ENCODE measurements at places on chromosomes 11 and 22.

- DNase-seq, result no peak
These were observed 2.4 kb downstream of the CAPN1 start for GRCh38 chr11:65184146-65184545.

DNA sequence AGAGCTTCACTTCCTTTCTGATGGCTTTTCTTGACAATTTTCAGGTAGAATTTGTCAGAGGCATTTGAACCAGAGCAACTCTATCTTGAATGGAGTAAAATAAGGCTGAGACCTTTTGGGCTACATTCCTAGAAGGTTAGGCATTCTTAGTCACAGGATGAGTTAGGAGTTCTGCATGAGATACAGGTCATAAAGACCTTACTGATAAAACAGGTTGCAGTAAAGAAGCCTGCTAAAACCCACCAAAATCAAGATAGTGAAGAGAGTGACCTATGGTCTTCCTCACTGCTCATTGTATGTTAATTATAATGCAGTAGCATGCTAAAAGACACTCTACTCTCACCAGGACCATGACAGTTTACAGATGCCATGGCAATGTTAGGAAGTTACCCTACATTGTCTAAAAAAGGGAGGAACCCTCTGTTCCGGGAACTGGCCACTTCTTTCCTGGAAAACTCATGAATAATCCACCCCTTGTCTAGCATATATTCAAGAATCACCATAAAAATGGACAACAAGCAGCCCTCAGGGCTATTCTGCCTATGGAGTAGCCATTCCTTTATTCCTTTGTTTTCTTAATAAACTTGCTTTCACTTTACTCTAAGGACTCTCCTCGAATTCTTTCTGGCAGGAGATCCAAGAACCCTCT is 1519.7 kb upstream of the TENM4 start:
- no peak for DNase-seq

DNA sequence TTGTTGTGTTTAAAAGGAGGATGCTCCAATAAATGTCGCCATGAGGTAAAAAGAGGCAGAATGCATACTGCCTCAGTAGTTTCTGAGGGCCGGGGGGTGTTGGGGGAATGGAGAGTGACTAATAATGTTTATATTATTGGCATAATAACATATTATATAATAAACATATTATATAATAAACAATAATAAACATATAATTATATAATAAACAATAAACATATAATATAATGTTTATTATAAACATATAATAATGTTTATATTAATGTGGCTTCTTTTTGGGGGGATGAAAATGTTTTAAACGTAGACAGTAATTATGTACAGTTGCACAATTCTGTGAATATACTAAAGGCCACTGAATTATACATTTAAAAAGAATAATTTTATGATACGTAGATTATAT is 35.6 kb downstream of the TRIM66 start:
- DNase-seq, result no peak

DNA sequence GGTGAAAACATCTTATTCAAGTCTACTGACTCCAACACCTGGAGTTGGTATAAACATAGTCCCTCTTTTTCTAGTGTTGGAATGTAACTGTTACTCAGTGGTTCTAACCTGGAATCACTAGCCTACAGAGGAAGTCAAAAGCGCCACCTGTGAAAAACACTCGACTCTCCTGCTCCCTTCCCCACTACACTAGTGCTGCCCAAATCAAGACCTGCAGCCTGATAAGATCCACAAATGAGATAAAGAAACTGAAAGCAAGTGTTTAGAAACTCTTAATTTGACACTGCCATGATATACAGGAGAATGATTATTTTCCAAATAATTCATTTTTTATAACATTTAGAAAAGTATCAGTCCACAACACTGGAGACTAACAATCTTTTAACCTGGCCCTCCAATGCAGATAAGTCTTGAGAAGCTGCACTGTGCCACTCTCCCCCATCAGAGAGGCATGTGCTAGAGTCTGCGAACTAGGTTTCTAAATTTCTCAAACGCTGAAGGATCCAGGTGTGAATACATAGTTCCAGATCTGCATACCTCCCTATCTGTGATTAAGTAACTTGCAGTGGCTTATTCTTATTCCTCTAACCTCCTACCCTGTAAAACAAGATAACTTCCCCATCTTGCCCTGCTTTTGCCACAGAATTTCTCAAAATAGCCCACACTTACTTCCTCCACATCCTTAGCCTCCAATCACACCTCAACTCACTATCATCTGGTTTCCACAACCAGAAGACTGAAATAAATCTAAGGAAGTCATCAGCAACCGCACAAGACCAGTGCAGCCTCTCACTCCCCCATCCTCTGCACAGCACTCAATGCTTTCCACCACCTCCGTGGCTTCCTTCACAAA is 88.1 kb downstream of the RRAS2 start:
- no peak for DNase-seq

DNA sequence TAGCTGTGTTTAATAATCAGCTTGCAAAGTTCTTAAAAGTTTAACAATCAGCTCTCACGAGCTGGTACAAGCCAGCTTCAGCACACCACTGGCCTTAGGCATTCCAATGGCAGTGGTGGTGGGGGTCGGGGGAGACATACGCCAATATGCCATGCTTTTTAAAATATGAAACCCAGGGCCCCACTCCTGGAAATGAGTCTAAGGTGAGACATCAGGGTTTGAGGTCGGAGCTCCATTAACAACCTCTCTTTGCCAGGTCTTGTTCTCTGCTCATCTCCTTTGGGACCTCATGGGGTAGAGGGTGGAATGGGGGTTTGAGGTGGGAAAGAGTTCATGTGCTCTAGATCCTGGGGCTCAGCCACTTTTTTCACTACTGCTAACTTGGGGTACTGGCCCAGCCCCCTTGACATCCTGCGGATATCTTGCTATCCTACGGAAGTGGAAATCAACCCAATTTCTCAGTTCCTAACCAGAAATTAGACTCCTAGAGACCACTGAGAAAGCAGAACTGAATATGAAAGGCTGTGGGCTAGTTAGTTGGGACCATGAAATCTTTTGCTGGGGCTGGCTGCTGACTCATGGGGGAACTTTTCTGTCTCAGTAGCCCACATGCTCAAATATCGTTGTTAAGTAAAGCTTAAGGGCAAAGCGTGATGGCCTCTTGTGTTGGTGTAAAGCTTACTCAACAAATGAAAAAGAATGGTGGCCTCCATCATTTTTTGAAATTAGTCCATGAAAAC is 90.1 kb downstream of the PDHX start:
- DNase-seq, result no peak
